Thyroid gland (tissue), 4 donors: ENCODE measurements at places on chromosomes 2 and 18. TPM values are rescaled to one million over a fixed set of nuclear protein-coding genes. Genes with fewer than 3 reads are reported as not detected.

DNA sequence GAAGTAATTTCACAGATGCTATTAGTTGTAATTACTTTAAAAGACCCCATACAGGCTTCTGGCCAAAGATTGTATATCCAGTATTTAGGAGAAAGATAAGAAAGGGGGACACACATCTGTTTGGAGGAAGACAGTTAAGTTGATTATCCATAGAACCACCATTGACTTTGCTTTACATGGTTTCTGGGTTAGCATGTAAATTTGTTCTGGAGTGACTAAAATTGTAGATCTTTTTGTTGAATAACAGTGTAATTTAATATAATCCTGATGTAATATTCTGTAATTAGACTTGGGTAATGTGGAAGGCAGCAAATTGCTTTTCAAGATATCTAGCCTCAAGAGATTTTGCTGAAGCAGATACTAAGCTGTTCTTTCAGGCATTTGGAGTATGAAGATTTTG is 17.2 kb downstream of the COMMD1 start:
- H3K4me3 ChIP-seq, result no peak overlapping the region
- no peaks in the 10 kb centered on the region for H3K27me3 ChIP-seq
- no peaks in the 10 kb centered on the region for H3K36me3 ChIP-seq
- DNase-seq, result no peak

DNA sequence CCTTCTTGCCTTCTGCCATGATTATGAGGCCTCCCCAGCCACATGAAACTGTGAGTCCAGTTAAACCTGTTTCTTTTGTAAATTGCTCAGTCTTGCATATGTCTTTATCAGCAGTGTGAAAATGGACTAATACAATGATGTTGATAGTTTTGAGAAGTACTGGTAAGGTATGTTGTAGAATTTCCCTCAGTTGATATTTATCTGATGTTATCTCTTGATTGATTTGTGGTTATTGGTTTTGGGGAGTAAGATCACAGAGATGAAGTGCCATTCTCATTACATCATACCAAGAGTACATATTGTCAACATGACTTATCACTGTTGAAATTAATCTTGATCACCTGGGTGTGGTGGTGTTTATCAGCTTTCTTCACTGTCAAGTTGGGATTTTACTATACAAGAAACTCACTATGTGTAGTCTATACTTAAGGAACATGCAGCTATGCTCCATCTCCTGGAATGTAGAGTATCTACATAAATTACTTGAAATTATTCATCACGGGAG is 5.1 kb upstream of the SPAG16 start:
- H3K27me3 ChIP-seq, result no peaks in the 10 kb centered on the region
- no peak for DNase-seq
- no peak overlapping the region for H3K27ac ChIP-seq
- H3K4me3 ChIP-seq, result no peak overlapping the region
- no peaks in the 10 kb centered on the region for H3K4me1 ChIP-seq

DNA sequence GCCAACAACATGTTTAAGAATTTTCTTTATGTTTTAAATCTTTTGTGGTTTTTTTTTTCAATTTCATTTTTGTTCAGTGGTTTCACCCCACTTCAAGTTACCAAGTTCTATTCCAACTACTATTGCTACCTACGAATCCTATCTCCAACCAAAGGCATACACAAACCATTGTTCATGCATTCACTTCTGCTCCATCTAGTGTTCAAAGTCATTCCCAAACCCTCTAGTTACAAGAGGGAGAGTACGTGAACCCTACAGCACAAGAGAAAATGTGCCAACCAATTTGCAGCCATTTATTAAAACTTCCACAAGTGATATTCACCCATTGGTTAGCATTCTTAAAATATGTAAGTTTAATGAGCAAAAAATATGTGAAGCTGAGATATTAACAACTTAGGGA is 295.1 kb upstream of the KYNU start:
- no peaks in the 10 kb centered on the region for H3K36me3 ChIP-seq
- H3K27me3 ChIP-seq, result no peaks in the 10 kb centered on the region
- no peak overlapping the region for H3K4me3 ChIP-seq
- no peaks in the 10 kb centered on the region for H3K4me1 ChIP-seq

DNA sequence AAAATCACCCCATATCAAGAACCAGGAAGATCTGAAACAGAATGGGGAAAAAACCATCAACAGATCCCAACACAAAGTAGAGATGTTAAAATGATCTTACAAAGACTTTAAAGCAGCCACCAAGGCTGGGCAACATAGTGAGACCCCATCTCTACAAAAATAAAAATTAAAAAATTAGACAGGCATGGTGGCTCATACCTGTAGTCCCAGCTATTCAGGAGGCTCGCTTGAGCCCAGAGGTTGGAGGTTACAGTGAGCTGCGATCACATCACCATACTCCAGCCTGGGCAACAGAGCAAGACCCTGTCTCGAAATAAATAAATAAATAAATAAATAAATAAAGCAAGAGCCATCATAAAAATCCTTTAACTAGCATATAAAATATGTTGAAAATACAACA is 20.5 kb downstream of the RPRD1A start:
- no peaks in the 10 kb centered on the region for H3K36me3 ChIP-seq
- H3K27ac ChIP-seq, result no peak overlapping the region
- H3K27me3 ChIP-seq, result no peaks in the 10 kb centered on the region
- no peak for DNase-seq
- H3K4me1 ChIP-seq, result peaks cover 4% of the 10 kb centered on the region

The PDE11A gene
- 4.0 TPM for total RNA-seq
